ENCODE measurements at places on chromosomes 16 and 17.

DNA sequence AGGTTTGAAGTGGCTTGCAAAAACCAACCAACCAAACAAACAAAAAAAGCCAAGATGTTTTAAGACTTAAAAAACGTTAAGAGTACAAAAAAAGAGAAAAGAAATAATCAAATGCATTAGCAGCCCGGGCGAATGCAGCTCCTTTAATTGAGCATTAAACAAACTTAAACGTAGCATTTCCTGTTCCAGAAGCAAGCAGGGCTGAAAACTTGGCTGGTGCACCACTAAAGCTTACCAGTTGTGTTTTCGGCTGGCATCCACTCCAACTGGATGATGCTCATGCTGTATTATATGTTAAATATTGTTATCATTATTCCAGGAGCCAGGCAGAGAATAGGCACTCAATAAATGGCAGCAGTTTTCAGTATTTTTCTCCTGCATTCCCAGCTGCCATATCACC is 45.1 kb downstream of the IRX6 start:
- no peaks in the 10 kb centered on the region for H3K4me1 ChIP-seq
- H3K36me3 ChIP-seq = no peaks in the 10 kb centered on the region
- DNase-seq = no peak
- no peak overlapping the region for H3K4me3 ChIP-seq
- H3K27me3 ChIP-seq = no peaks in the 10 kb centered on the region

DNA sequence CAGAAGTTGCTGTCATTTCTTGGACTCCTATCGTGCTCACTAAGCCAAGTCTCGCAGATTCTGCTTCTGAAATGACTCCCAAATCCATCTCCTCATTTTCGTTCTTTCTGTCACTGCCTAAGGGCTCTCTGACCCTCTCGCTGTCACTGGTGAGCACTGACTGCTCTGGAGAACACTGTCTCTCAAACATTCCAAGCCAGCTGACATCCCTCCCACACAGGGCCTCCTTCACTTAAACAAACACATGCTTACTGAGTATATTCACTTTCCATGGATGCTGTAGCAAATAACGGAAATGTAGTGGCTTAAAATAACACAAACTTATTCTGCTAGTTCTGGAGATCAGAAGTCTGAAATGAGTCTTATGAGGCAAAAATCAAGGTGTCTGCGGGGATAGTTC is 18.8 kb downstream of the CACNG1 start:
- H3K4me3 ChIP-seq = no peak overlapping the region
- H3K4me1 ChIP-seq = peaks cover 15% of the 10 kb centered on the region
- H3K27me3 ChIP-seq = no peaks in the 10 kb centered on the region
- no peak overlapping the region for H3K27ac ChIP-seq
- no peak for DNase-seq
- H3K36me3 ChIP-seq = no peaks in the 10 kb centered on the region

- H3K4me1 ChIP-seq = peaks cover 17% of the 10 kb centered on the region
- H3K36me3 ChIP-seq = no peaks in the 10 kb centered on the region
- no peak for DNase-seq
- no peak overlapping the region for H3K4me3 ChIP-seq
- no peak overlapping the region for H3K27ac ChIP-seq
Measured at GRCh38 chr17:3691617-3692067, 4.3 kb downstream of the P2RX5 start.

GRCh38 chr17:50209133-50209471 is 7.7 kb upstream of the COL1A1 start:
- peaks cover 53% of the 10 kb centered on the region for H3K4me1 ChIP-seq
- no peak overlapping the region for H3K27ac ChIP-seq
- no peak for DNase-seq
- H3K27me3 ChIP-seq = peaks cover 67% of the 10 kb centered on the region

GRCh38 chr16:9091867-9092281 is 430 bp downstream of the HAPSTR1 start:
- H3K27me3 ChIP-seq = no peaks in the 10 kb centered on the region
- DNase-seq = no peak
- peak overlapping the region; percentile 98 for H3K4me3 ChIP-seq
- H3K36me3 ChIP-seq = peaks cover 27% of the 10 kb centered on the region

DNA sequence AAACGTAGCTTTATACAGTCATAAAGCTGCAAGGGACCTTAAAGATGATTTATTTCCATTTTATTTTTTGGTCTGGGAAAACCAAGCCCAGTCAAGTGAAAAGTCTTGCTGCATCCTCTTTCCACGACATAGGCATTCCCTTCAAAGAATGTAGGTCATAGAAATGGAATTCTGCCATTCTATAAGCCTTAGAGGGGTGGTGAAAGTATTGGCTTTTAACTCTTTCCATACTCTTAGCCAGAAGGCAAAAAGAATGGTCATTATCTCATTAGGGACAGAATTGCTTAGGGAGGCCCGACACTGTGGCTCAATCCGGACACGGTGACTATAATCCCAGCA is 7.9 kb upstream of the MSL1 start:
- DNase-seq = no peak
- H3K4me1 ChIP-seq = peaks cover 85% of the 10 kb centered on the region
- H3K36me3 ChIP-seq = no peaks in the 10 kb centered on the region
- peak overlapping the region; percentile 21 for H3K4me3 ChIP-seq

- H3K27me3 ChIP-seq = no peaks in the 10 kb centered on the region
- no peak for DNase-seq
- H3K36me3 ChIP-seq = peaks cover 57% of the 10 kb centered on the region
- H3K4me3 ChIP-seq = no peak overlapping the region
- H3K27ac ChIP-seq = no peak overlapping the region
Measured at GRCh38 chr16:19075511-19075910, 8.1 kb downstream of the COQ7 start.

GRCh38 chr16:80176114-80176513 is 364.7 kb upstream of the DYNLRB2 start:
- H3K27me3 ChIP-seq = no peaks in the 10 kb centered on the region
- no peak overlapping the region for H3K4me3 ChIP-seq
- H3K4me1 ChIP-seq = no peaks in the 10 kb centered on the region
- H3K27ac ChIP-seq = no peak overlapping the region

DNA sequence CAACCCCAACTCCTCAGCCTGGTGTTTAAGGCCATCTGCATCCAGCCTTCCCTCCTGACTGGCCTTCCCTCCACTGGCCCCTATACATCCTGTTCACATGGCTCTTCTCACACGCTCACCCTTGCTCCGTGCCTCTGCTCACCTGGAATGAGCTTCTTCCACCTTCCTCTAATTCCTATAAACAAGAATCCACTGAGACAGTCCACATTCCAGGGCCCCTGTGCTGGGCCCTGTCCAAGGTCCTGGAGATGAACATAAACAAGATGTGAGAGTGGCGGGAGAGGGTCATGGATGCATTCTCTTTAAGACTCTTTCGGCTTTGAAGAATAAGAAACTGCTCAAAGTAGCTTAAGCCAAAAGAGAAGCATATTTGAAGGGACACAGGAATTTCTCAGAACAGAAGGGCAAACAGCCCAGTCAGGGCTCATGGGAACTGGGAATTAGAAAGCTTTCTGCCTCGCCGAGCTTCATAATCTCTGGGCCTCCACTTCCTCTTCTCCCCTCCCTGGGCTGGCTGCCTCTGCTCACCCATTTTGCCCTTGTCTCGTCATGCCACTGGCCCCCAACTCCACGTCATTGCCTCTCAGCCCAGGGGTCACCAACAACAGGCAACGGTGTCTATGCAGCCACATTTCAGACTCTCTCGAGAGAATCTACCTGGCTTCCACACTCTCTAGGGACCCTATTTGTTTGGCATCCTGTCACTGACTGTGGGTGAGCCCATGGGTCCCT is 13.5 kb downstream of the SPPL2C start:
- peak; percentile 40 for DNase-seq
- H3K4me3 ChIP-seq = no peak overlapping the region
- H3K27ac ChIP-seq = no peak overlapping the region
- no peaks in the 10 kb centered on the region for H3K36me3 ChIP-seq
- H3K4me1 ChIP-seq = no peaks in the 10 kb centered on the region

DNA sequence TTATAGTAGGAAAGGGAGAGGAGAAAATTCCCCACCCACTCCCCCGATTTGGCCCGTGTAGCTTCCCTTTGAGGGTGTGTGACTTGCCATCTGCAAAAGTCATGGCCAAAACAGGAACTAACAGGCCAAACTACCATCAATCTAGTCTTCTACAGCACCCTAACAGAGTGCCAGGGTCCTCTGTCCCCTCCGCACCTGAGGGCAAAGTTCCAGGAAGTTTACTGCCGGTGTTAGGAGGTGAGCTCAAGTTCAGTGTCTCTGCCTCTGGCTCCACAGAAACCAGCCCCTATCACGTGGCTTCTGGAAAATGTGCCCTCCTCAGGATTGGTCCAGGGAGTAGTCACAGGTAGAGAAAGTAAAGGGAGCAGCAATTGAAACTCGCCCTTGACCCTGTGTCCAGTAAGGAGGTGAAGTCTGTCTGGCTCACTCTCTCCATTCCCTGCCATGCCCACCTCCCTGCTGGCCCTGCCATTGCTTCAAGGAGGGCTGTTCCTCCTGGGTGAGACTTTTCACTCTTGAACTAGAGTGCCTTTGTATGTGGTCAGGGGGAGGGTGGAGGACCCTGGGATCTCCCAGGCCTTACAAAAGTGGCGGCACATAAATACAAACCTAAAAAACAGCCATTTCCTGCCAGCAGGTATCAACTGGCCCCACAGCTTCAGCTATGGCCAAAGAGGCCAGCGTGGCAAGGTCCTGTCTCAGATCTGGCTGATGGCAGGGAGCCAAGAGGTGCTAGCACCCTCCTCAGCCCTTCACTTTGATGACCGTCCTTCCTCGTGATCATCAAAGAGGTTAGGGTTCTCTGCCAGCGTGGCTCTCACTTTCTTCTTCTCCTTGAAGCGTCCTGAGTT is 5.3 kb downstream of the PRR15L start:
- no peaks in the 10 kb centered on the region for H3K27me3 ChIP-seq
- H3K36me3 ChIP-seq = no peaks in the 10 kb centered on the region
- H3K4me3 ChIP-seq = peak overlapping the region; percentile 5
- H3K27ac ChIP-seq = peak overlapping the region; percentile 22
- peaks cover 83% of the 10 kb centered on the region for H3K4me1 ChIP-seq
- peak; percentile 67 for DNase-seq

DNA sequence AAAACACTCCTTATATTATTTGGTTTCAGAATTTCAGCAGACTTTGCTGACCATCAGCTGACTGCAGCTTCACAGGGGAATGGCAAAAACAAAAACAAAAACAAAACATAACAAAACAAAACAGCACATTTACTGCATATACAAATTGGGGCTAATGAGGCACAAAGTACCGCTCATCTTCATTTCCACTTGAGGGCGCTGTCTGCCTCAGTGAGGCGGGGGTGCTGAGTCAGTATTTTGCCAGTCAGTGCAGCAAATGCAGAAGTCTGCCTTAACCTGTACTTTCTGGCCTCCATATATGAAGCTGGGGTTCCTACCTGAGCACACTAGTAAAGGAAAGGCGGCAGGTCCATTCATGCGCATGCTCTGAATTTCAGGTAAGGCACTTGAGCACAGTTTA is 13.5 kb upstream of the DYNLRB2 start:
- no peaks in the 10 kb centered on the region for H3K27me3 ChIP-seq
- H3K4me3 ChIP-seq = no peak overlapping the region
- peak; percentile 15 for DNase-seq
- no peak overlapping the region for H3K27ac ChIP-seq
- H3K4me1 ChIP-seq = no peaks in the 10 kb centered on the region

DNA sequence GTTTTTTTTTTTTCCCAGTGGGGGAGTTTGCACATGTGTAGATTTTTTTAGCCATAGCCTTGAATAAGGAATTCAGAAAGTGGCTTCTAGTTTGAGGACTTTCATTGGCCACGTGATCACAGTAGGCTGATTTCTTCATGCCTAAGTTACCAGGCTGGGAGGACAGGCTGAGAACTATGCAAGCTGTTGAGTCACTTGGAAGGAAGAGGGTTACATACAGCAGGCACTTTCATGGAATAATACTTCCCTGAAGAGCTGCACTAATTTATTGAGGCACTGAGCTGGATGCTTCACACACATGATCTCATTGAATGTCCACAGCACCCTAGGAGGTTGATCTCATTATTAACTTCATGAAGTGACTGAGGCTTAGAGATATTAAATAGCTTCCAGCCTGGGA is 22.8 kb downstream of the PRKCB start:
- H3K4me3 ChIP-seq = no peak overlapping the region
- H3K27ac ChIP-seq = no peak overlapping the region
- DNase-seq = no peak
- H3K4me1 ChIP-seq = peaks cover 5% of the 10 kb centered on the region

GRCh38 chr16:84926462-84926861 is 84.9 kb downstream of the ZDHHC7 start:
- H3K27me3 ChIP-seq = peaks cover 36% of the 10 kb centered on the region
- no peaks in the 10 kb centered on the region for H3K36me3 ChIP-seq

DNA sequence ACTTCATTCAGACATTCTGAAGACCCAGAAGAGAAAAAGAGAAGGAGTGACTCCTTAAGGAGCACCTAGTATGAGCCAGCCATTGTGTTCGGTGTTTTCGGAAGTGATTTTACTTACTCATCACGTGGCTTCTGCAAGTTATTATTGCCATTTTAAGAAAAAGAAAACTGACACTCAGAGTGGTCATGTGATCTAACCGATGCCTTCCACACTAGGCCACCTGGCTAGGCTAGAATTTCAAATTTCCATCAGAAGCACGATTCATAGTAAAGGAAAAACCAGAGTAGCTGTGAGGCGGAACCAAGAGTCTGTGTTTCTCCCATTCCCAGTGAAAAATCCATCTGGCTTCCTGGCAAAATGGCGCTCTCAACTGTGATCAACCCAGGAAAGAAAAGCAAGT is 32.0 kb downstream of the GTF3C1 start:
- H3K27ac ChIP-seq = no peak overlapping the region
- H3K4me3 ChIP-seq = no peak overlapping the region
- H3K36me3 ChIP-seq = peaks cover 21% of the 10 kb centered on the region
- H3K4me1 ChIP-seq = peaks cover 13% of the 10 kb centered on the region
- no peak for DNase-seq
- no peaks in the 10 kb centered on the region for H3K27me3 ChIP-seq

GRCh38 chr16:84552135-84552534 is 47.7 kb upstream of the MEAK7 start:
- no peak overlapping the region for H3K27ac ChIP-seq
- H3K4me3 ChIP-seq = no peak overlapping the region
- peaks cover 48% of the 10 kb centered on the region for H3K4me1 ChIP-seq
- no peak for DNase-seq
- H3K27me3 ChIP-seq = peaks cover 35% of the 10 kb centered on the region

- H3K4me1 ChIP-seq = no peaks in the 10 kb centered on the region
- no peak overlapping the region for H3K4me3 ChIP-seq
- no peaks in the 10 kb centered on the region for H3K27me3 ChIP-seq
- H3K36me3 ChIP-seq = no peaks in the 10 kb centered on the region
Measured at GRCh38 chr16:72179204-72179970, 7.4 kb upstream of the PMFBP1 start.
